Activated CD8-positive, alpha-beta memory T cell treated with anti-CD3 and anti-CD28 coated beads, Interleukin-2, amount 10 ng/mL, durations not matched to agents 7 days and 5 days (primary cell): ENCODE measurements at places on chromosomes 5 and 9.

GRCh38 chr5:106172681-106173532 lies 1497.8 kb downstream of the EFNA5 start:
- DNase-seq, result no peak

DNA sequence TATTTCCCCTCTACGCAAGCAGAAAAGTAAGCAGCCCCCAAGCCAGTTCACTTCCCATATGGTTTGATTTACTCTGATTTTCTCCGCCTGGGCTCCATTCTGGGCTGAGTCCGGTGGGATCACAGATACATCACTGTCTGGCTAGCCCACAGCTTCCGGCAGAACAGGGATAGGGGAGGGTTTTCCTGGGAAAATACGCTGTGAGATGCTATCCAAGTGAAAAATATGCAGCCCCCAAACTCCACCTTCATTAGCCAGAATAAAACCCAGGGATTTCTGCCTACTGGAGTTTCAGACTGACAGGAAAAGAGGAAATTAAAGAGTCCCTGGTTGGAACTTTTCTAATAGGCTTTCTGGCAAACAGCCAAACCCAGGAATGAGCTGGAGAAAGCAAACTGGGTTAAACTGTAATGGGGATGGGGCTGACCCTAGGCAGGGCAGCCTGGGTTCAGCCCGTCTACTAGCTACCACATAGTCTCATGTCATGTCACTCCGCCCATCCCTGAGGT lies 16.9 kb upstream of the NIPAL4 start:
- no peak for DNase-seq

DNA sequence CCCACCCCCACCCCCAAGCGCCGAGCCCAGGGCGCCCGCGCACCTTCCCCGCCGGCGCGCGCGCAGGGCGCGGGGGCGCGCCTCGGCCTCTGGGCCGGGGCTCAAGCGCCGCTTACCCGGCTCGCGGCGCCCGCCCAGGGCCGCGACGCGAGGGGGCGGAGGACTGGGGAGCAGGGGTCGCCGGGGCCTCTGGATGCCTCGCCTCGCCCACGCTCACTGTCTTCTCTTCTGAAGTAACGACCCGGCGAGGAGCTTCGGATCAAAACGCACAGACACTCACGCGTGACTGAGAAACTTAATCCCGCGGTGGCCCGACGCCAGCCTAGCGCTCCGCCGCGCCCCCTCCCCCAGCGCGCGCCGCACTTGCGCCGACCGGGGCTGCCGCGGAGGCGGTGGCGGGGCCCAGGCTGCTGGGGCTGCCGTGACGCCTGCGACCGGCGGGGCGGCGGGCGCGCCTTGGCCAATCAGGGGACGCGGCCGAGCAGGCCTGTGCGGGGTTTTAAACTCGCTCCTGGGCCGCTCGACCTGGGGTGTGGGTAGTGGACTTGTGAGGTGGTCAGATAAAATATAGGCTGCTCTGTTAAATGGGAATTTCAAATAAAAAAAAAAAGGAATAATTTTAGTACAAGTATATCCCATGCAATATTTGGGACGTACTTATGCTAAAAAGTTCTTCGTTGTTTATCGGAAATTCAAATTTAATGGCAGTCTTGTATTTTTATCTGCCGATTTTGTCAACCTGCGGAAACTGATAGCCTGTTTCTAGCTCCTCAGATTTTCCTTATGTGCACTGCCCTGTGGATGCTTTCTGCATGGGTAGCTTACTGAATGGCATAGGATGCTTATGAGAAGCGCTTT lies at the start of gene MPDZ:
Gene MPDZ (minus strand): TSS at position 409 of the 858 bp plus-strand sequence. CDS start 29,377 bp downstream, outside the sequence.
- DNase-seq, result no peak

- no peak for DNase-seq
These were observed 78.2 kb downstream of the DOCK8 start for GRCh38 chr9:292915-293314.

GRCh38 chr9:136108648-136109266 lies 9.9 kb downstream of the TMEM250 start:
- no peak for DNase-seq

DNA sequence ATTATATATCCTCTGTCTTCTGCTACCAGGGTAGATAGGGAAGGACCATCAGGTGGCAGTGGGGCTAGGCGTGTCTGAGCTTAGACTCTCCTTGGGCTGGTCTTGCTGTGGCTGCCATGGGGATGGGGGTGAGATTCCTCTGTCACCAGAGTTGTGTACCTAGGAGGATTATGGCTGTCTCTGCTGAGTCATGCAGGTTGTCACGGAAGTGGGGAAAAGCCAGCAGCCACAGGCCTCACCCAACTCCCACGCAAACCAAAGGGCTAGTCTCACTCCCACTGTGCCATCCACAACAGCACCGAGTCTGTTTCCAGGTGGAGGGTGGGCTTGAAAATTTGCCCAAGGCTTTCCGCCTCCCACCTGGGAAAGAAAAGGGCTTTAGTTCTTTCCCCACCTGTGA lies 476.1 kb downstream of the CYLC2 start:
- no peak for DNase-seq

GRCh38 chr9:91818647-91819403 lies 131.2 kb downstream of the ROR2 start:
- DNase-seq, result no peak

DNA sequence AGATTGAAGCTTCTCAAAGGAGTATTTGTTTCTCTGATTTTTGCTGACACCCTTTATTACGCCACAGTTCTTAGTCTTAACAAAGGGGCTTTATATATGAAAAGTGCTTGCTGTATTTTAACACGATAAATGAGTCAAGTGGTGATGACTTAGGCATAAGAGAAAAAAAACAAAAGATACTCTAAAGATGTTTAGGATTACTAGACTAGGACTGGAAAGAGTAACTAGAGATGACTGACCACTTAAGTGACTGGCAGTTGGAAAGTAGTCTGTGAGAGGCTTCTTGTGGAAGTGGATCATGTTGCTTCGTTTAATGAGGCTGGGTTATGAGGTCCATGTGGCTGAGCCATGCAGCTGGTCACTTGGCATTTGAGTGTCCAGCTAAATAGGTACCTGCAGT lies 69.4 kb upstream of the ACTBL2 start:
- DNase-seq, result no peak

GRCh38 chr5:141557681-141558136 lies 61.1 kb downstream of the DIAPH1 start:
- DNase-seq, result peak; percentile 78

GRCh38 chr9:19378647-19379046 lies 1.4 kb downstream of the RPS6 start:
- DNase-seq, result no peak

DNA sequence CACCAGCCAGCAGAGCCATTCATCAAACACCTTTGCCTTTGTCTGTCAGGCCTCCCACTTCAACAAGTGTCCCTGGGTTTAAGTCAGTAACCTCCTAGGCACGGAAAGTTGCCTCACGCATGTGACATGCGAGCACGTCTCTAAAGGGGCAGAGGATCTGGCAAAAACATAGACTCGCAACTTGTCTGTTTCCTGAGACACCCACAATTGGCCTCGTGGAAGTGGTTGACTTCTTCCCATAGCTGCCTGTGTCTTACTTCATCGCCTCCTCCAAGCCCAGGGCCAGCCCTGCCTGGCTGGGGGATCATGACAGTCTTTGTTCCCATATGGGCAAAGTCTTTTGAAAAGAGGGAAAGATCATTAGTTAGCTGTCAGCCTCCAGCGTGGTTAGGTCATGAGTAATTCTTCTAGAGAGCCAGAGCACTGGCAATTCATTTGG lies 35.5 kb upstream of the GLRX start:
- DNase-seq, result peak; percentile 29

DNA sequence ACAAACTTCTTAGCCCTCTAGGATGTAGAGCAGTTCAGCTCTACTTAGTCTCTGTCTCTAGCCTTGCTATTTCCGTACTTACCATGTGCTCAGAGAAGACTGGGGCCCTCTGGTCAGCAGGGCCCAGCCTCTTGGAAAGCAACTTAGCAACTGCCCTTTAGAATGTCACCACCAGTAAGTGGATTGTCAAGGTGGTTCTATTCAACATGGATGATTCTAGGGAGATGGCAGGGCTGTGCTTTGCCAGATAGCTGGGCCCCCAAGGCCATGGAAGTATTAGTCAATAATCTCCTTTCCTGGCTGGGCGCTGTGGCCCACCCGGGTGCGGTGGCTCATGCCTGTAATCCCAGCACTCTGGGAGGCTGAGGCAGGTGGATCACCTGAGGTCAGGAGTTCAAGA lies 177.6 kb upstream of the MVB12B start:
- no peak for DNase-seq

GRCh38 chr9:123513554-123513953 lies 157.6 kb downstream of the CRB2 start:
- DNase-seq, result no peak

GRCh38 chr9:104836235-104836634 lies 72.3 kb downstream of the NIPSNAP3B start:
- DNase-seq, result no peak

DNA sequence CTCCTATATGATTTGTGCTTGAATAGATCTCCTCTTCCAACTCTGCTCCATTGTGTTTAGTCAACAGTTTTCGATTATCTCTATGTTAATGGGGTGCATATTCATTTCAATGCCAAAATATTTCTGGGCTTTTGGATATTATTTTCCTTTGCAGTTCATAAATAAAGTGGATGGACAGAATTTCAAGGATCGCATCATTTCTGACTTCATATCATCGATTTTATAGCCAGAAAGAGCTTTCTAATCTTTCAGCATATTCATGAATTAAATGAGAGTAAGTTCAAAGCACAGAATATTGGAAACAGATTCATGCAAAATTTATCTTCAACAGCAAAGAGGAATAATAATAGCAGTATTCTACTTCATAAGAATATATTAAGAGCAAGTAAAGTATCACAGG lies 60.0 kb upstream of the MINAR2 start:
- no peak for DNase-seq

- no peak for DNase-seq
These were observed 16.8 kb upstream of the PRLR start for GRCh38 chr5:35246900-35247647.

DNA sequence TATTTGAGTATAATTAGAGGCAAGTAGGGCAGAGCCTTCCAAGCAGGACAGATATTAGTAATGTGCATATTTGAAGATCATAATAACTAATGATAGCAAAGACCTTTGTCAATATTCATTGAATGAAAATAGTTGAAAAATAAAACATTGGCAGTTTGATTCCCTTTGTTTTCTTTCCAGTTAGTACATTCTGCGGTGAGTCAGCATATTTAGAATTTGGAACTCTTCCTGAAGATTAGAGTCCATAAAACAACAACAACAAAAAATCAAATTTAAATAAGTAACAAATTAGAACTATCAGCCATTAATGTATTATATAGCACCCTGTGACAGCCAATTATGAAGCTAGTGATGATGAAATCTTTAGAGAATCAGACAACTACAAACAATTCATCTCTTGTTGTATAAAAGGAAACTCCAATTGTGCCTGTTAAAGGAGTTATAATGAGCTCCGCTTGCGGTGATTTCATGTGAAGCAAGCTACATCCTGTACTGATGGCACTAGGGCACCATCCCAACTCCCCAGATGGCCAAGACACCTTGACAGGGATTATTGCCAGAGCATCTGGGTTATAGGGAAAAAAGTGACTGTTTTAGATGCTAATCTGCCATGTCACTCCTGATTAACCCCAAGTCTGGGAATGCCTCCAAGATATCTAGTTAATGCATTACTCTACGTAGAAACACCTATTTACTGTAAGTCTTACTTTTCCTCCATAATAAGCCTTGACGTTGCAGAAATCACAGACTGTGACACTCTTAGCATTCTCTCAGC lies 6.8 kb downstream of the IFNA8 start:
- no peak for DNase-seq

DNA sequence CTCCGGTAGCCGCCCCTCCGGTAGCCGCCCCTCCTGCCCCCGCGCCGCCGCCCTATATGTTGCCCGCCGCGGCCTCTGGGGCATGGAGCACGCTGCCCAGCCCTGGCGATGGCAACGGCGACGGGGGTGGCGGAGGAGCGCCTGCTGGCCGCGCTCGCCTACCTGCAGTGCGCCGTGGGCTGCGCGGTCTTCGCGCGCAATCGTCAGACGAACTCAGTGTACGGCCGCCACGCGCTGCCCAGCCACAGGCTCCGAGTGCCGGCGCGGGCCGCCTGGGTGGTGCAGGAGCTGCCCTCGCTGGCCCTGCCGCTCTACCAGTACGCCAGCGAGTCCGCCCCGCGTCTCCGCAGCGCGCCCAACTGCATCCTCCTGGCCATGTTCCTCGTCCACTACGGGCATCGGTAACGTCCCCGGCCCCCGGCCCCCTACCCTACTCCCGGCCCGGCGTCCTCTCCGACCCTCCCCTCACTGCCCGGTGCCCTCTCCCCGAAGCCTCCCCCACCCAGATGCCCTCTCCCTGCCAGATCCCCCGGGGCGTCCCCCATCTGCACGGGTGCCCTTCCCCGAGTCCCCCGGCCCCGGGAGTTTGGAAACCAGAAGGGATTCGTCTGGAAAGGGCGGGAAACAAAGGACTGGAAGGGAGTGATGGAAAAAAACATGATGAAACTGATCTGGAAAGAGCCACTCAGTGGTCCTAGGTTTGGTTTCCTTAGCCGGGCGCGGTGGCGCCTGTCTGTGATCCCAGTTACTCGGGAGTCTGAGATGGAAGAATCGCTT lies 417 bp downstream of the SRD5A1 start:
- no peak for DNase-seq

GRCh38 chr9:117492476-117492875 lies 77.6 kb upstream of the ASTN2 start:
- DNase-seq, result no peak

GRCh38 chr9:4382722-4383317 lies 83.0 kb upstream of the GLIS3 start:
- DNase-seq, result no peak

GRCh38 chr5:122121479-122122465 lies 7.6 kb upstream of the ZNF474 start:
- DNase-seq, result no peak

- no peak for DNase-seq
These were observed 154.1 kb downstream of the LRRC70 start for GRCh38 chr5:62732677-62733121.

- peak; percentile 37 for DNase-seq
These were observed 187.6 kb downstream of the DAB2IP start for GRCh38 chr9:121838746-121839669.

- peak; percentile 81 for DNase-seq
These were observed 110.4 kb downstream of the TRPM6 start for GRCh38 chr9:74777136-74777879.

DNA sequence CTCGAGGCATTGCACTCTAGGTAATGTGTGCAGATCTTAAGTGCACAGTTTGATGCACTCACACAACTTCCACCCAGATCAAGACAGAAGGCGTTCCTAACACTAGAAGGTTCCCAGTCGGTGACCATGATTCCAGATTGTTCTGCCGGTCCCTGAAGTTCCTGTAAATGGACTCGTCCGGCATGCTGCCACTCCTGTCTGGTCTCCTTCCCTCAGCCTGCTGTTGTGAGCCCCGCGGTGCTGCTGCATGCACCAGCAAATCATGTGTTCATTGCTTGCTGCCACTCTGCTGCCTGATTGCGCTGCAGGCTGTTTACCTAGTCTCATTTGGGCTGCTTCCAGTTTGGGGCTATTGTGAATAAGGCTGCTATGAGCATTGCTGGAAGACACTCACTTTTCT lies 11.5 kb downstream of the STKLD1 start:
- DNase-seq, result no peak

- DNase-seq, result peak; percentile 58
These were observed 162.0 kb upstream of the S1PR3 start for GRCh38 chr9:88829276-88829675.
